Stimulated activated CD4-positive, alpha-beta T cell treated with anti-CD3 and anti-CD28 coated beads, TNF-alpha, amount 100 ng/mL, for 4 hours (primary cell): ENCODE measurements at places on chromosomes 3 and 15.

DNA sequence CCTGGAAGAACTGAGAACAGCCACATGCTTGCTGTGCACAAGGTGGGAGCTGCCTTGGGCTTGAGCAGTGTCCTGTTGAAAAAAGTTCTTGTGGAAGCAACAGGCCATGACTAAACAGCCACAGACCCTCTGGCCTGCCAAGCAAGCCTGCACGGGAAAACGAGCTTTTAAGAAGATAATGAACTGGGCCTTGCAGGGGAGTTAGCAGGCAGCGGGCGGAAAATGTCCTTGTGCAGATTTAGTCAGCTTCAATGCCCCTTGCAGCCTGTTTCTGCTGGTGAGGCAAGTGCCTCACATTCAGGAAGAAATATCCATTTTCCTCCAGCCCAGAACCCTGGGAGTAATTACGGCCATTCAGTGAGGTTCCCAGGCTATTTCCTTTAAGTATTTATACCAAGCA is 126.2 kb upstream of the KLHL25 start:
- DNase-seq, result no peak

DNA sequence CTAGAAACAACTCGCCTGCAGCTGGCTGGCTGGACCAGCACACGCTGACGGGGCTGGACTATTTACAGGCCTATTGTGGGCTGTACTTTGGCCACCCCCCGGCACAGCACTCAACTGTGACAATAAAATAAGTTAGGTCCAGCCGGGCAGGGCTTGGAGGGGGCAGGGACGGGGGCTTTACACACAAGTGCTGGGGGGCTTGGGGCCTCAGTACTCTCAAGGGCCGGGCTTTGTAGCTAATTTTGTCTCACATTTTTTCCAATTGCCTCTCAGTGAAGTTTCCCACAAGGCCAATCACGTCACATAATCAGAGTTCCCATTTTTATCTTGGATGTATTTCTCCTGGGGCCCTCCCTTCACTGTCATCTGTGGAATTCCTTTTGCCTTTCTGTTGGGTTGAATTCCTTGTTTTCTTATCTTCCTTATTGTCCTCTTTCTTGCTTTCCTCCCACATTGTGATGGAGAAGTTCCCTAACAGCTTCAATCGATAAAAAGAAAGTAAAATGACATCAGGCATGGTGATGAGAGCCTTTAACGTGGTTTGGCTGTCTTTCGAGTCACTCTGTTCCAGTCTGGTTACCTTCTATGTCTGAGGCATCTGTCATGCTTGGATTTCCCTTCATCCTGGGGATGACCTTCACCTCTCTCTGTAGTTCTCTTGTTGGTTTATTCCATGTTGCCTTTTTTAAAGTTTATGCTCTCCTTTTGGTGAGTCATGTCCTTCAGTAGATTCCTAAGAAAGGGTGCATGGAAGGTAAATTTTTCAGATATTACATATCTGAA is 44.1 kb upstream of the CMTM7 start:
- no peak for DNase-seq

GRCh38 chr3:34202975-34203374 is 404.5 kb downstream of the PDCD6IP start:
- no peak for DNase-seq

GRCh38 chr3:42804831-42805132 is 492 bp upstream of the HIGD1A start:
- DNase-seq, result no peak

DNA sequence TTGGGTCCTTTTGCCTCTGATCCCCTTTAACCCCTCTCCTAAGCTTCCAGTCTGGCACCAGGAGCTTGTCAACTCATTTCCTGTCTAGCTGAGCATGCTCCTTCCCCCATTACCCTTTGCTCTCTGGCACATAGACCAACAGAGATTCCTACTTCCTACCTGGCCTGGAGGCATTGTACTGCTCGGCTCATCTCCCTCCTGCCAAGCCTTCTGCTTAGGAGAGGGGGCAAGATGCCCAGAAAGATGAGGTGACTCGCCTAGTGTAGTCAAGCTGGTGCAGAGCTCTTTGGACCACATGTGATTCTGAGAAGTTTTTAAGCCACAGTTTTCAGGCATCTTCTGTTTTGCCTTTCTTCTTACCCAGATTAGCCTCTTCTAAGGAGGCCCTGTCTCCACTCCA is 95.4 kb downstream of the ZNF621 start:
- DNase-seq, result no peak

DNA sequence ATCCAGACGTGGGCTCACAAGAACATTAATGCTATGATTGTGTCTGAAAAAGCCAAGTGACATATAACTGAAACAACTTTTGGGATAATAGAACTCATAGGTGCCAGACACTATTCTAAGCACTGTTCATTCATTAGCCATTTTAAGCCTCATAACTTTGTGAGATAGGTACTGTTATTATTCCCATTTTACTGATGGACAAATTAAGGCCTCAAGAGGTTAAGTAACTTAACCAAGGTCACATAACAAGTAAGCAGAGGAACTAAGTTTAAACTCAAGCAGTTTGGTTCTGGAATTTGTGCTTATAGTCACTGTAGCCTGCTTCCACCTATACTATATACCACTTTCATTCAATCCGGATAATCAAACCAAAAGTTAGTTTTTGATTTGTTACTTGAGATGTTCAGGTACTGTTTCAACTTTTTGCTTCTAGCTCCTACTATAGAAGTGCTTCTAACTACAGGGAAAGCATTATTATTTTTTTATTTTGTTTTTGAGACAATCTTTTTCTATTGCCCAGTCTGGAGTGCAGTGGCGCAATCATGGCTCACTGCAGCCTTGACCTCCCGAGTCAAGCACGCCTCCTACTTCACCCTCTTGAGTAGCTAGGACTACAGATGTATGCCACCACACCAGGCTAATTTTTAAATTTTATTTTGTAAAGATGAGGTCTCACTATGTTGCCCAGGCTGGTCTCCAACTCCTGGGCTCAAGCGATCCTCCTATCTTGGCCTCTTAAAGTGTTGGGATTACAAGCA is 41.9 kb downstream of the TIPARP start:
- DNase-seq, result no peak
